ENCODE measurements at places on chromosomes 13 and 19.

DNA sequence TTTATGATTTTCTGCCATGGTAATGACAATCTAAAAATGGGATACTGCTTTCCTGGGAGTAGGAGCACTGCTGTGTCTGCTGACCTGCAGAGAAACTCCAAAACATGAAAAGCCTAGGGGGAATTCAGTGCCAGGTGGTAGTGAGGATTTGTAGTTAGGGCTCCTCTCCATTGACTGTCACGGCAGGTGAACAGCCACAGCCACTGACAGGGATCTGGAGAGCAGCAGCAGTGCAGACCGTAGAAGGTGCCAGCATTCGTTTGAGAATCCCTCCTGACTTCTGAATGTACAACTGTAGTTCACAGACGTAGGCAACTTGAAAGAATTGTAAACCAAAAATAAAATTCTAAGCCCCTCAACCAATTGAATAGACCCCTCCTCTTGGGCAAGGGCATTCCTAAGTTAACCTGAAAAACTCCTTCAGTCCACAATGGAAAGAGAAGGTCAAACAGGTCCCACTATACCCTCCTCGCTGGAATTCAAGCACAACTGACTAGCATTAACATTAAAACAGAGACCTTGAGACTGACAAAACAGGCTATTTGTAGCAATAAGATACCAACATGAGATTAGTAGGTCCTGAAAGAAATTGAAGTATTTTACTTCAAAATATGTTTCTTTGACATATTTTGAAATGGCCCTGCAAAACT lies 1328.8 kb downstream of the OLFM4 start:
- DNase-seq: no peak

- no peak for DNase-seq
Observed at GRCh38 chr13:83839146-83839545, 43.1 kb downstream of the SLITRK1 start.

DNA sequence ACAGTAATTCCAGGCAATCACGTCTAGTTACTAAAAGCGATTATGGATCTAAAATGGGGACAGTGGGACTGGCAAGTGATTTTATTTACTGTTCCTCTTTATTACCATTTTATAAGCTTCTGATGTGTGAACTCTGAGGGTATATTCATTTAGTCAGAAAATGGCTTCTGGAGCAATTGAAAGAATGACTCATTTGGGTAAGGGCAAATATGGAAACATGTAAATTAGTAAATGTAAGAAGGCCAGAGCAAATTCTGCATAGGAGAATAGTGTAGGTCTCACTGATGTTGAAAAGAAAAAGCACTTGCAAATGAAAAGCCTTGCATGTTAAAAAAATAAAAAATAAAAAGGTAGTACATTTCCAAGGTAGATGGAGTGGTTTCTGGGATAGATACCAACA lies 262.2 kb downstream of the KLF5 start:
- DNase-seq: no peak

GRCh38 chr13:97574926-97575325 lies 141.0 kb downstream of the RAP2A start:
- no peak for DNase-seq

DNA sequence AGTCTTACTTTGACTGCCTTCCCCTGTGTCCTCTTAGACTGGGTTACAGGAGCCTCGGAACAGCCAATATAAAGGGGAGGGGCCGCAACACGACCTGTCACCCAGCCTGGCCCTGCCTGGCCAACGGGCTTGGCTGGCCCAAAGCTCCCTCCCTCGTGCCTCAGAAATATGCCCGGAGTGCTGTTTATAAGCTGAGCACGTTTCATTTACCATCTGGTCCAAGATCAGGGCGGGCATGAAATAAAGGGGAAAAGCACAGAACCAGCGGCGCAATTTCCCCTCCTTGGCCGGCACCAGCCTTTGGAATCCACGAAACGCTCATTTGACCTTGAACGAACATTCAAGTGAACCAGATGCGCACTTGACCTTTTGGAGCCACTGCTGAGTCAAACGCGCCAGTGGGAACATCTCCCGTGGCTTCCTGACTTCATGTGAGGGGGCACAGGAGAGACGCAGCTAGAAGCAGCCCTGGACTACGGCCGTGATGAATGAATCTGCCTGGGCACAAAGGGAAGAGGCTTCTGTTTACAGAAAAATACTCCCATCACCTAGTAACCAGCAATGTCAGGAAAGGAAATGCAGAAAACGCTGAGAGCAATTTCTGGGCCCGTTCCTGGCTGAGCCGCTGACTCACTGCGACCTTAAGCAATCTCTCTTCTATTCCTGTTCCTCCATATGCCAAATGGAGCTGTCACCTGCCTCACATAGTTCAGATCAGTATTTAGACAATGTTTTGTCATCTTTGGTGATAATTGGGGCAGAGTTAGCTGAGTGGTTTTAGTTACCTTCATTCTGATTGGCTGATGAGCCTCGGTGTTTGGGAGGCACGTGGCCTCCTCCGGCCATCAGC lies 53.3 kb downstream of the RFX2 start:
- peak; percentile 62 for DNase-seq

DNA sequence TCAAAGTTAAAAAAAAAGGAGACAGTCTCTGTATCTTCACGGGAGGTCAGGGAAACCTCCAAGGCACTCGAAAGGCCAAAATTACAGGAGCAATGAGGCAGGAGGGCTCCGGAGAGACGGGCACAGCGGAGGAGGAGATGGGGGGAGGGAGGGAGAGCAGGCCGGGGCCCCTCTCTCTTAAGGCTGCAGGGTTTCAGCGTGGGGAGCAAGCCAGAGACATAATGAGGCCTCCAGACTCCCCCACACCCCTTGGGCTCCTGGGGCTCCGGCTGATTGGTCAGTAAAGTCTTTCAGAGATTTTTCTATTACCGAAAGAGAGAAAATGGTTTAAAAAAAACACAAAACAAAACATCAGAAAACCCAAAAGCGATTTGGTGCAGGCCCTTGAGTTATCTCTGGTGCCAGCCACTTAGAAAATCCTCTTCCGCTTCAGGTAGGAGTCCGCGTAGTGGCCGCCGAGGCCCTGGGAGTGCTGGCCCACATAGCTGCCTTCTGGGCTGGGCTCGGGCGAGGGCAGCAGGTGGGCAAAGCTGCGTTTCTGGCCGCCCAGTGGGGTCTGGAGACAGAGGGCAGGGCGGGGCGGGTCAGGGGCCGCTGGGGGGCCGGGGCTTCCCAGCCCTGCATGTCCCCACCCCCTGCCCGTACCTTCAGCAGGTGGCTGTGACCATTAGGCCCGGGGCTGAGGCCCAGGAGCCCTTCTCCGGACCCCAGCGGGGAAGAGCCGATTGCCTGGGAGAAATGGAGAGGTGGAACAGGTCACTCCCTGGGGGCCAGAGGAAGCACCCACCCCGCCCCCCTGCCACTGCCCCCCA lies 1.4 kb upstream of the FDX2 start:
- no peak for DNase-seq

GRCh38 chr19:41872384-41872774 lies 4.7 kb upstream of the CD79A start:
- no peak for DNase-seq

- DNase-seq: no peak
Observed at GRCh38 chr13:37925878-37926473, 56.4 kb upstream of the TRPC4 start.

DNA sequence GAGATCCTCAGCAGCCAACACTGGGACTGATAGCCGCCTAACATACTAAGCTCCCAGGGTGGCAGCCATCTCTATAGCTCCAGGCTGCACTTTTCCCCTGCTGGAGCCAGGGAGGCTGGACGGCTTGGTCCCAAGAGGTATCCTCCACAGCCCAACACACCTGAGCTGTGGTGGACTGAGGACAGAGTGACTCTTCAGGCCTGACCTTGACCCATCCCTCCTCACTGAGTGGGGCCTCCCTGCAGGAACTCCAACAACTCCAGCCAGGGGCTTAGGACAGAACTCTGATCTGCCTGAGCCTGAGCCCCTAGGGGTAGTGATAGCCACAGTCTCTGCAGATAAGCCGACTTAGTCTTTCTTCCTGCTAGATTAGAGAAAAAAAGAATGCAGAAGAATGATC lies 958.1 kb upstream of the PRR20A start:
- no peak for DNase-seq

GRCh38 chr13:107376341-107377125 lies 808.6 kb upstream of the ARGLU1 start:
- DNase-seq: no peak

- DNase-seq: no peak
Observed at GRCh38 chr13:80742033-80742432, 401.1 kb upstream of the SPRY2 start.

- DNase-seq: no peak
Observed at GRCh38 chr19:58252102-58252685, 23.5 kb downstream of the ZNF544 start.

DNA sequence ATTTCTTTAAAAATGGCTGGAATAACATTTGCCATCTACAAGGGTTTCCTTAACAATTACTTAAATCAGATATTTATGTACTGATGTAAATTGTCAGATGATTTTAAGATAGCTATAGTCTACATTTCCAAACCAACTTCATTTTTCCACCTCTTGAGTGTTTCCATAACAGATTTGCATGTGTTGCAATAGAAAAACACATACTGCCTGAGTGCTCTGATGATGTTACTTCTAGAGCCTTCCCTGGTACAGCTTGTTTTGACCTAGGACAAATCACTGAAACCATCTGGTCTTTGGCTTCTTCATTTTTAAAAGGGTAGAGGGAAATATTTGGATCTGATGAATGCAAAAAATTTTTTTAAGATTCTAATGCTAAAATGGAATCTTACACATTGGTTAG lies 245.9 kb downstream of the PCDH9 start:
- no peak for DNase-seq

DNA sequence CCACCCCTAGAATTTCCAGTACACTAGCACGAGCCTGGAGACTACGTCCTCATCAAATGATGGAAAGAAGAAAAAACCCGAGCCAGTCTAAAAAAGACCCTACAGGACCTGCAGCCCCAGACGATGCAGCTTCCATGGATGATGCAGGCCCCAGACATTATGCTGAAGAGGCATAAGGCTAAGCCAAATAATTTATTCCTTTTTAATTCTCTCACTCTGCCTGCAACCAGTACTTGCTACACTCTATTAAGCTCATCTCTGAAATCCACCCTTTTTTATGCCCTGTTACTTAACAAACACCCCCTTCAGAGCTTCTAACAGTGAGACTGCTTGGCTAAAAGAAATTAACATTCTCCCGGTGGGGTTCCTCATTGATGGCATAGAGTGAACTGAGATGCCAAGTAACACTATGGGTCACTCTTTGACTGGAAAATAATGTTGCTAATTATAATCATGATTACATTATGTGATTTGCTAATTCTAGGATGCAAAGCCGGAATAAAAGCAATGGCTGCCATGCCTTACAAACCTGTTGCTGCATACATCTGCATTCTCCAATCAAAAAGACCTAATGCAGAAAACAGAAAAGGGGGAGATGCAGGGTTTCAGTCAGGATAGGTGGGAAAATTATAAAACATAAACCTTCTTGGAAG lies 1462.4 kb downstream of the UQCRFS1 start:
- DNase-seq: no peak

- DNase-seq: no peak
Observed at GRCh38 chr13:42543215-42543797, 30.6 kb upstream of the TNFSF11 start.

GRCh38 chr13:109945206-109945960 lies 159.0 kb upstream of the IRS2 start:
- DNase-seq: no peak

GRCh38 chr13:77113496-77113895 lies 86.5 kb upstream of the FBXL3 start:
- DNase-seq: no peak

DNA sequence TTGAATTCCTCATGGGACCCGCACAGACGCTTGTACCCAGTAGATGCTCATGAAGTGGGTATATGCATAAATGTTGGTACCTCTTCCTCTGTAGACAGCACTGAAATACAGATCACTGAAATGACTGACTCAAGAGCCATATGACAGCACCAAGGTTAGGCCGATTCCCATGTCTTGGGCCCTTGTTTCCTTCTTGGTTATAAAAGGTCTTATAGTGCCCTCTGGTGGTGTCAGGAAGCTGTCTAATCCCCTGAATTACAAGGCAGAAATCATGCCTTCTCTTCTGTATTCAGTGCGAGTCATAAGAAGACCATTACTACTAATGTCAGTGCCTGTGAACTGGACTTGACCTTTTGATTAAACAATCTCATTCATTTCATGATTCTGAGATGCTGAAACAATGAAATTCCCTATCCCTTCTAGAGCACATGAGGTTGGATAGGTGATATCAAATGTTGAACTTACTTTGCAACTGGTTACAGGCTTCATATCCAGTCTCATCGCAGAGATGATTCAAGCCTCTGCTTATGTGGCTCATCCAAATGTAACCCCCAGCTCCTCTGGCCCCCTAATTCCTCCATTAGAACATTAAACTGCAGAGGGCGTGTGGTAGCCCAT lies 59.7 kb downstream of the SPATA13 start:
- DNase-seq: no peak

DNA sequence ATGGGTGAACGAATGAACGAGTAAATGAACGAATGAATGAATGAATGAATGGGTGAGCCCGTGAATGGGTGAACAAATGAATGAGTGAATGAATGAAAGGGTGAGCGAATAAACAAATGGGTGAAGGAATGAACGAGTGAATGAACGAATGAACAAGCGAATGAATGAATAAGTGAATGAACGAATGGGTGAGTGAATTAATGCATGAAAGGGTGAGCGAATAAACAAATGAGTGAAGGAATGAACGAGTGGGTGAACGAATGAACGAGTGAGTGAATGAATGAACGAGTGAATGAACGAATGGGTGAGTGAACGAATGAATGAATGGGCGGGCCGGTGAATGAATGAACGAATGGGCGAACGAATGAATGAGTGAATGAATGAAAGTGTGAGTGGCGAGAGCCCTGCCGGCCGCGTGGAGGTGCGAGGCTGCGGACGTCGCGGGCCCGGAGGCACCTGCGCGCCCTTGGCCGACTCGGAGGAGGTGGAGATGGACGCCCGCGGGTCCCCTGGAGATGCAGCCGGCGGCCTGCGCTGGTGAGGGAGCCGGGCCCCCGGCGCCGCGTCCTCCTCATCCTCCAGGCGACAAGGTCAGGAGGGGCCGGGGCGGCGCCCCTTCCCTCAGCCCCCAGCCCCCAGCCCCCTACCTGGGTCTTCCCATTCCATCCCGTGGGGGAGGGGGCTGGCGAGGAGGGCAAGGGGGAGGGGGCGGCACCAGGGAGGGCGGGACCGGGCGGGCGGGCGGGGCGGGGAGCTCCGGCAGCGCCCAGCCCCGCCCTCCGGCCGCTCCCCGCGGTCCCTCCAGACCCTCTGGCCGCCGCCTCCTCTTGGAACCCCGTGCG lies 15.4 kb downstream of the ANKRD24 start:
- no peak for DNase-seq

- no peak for DNase-seq
Observed at GRCh38 chr13:113879494-113880360, 15.9 kb upstream of the GAS6 start.

DNA sequence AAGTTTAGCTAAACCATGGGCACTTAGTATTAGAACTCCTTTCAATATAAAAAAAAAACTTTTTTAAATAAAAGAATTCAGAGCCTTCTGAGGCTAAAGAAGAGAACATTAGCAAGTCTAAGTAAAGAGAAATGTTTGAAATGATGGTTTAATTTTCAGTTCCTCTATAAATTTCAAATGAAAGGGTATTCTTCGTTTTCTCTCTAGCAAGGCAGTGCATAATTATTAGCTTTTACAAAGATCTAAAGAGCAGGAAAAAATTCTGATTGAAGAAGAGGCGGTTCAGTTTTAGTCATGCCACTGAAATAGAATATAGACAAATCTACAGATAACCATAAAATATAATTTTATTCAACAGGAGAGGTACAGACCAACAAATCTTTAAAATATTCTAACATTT lies 18.0 kb downstream of the SUCLA2 start:
- DNase-seq: no peak

- DNase-seq: no peak
Observed at GRCh38 chr19:47582320-47582909, 9.5 kb upstream of the ZNF541 start.
